ENCODE measurements at places on chromosomes 2 and 18.

DNA sequence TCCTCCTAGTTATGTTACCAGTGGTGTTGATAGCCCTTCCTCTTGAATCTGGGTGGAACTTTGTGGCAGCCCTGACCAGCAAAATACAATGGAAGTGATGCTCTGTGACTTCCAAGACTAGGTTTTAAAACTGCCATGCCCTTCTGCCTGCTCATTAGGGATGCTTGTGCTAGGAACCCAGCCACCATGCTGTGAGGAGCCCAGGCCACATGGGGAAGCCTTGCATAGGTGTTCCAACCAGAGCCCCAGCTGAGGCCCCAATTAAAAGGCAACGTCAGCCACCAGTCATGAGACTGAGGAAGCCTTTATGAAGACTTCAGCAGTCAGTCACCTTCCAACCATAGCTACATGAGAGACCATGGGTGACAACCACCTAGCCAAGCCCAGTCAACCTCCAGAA lies 14.0 kb upstream of the MAPRE2 start:
- DNase-seq = no peak

DNA sequence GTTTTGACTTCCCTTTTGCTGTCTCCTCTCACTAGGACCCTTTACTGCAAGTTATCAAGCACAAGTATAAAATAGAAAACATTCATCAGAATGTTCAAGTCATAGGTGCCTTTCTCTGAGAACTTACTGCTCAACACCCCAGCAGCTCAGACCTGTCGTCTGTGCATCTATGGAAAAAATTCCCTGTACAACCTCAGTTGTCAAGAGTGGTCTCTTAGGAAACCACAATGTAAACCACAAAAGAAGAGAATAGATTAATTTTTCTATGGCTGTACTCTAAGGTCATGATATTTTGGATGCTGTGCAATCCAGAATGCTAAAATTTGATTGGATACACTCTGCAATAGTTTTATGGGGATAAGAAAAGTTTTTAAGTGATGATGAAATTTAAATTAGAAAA lies 84.1 kb downstream of the RBMS1 start:
- no peak for DNase-seq

DNA sequence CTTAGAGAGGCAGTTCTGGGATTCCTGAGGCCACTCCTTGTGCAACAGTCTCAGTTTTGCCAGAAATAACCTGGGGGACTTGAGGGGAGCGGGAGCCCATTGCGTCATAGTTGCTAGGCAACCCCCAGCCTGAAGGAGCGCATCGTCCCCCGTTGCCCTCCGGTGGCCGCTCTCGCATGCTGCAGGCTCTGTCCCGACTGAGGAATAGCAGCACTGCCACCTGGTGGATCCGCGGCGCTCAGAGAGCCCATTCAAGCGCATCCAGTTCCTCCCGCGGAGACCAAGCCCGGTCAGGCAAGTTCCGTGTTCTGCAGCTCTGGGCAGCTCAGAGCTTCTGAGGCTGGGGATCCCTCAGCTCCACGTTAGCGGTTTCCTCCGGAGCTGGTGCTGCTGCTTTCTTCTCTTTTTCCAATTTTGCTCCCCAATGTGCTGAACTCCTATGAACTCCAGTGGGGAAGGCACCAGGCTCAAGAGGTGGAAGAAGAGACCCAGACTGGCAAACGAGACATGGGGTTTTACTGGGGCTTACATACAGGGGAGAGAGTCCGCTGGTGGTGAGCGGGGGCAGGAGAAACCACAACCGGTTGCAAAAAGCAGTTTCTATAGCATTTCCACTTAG lies 15.1 kb downstream of the SLC4A3 start:
- DNase-seq = peak; percentile 93

GRCh38 chr2:228901531-228901930 lies 369.6 kb downstream of the PID1 start:
- DNase-seq = no peak

- DNase-seq = no peak
Measured at GRCh38 chr2:201996006-201996405, 37.6 kb upstream of the FZD7 start.

DNA sequence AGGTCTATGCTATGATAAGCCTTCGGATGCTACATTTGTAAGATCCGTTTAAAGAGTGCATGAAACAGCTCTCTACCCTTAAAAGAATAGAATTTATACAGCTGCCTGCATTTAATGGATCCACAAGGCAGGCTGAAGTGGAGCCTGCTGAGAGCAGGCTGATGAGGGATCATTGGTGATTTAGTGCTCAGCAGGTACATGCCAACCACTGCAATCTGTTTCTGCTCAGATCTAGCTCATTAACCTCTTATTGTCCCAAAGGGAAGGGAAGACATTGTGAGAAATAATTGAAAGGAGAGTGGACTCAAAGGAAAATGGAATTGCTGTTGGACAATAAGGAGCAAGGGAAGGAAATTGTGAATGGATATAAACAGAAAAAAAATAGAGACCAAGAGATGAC lies 822.6 kb downstream of the TRIB2 start:
- no peak for DNase-seq

DNA sequence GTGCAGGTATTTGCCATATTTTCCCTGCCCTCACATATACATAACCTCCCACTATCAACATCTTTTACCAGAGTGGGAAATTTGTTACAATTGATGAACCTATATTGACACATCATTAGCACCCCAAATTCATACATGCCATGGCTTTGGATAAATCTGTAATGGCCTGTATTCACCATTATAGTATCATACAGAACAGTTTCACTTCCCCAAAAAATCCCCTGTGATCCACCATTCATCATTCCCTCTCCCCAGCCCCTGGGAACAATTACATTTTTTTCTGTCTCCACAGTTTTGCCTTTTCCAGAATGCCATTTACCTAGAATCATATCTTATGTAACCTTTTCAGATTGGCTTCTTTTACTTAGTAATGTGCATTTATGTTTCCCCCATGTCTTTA lies 494.5 kb downstream of the RNF144A start:
- no peak for DNase-seq

DNA sequence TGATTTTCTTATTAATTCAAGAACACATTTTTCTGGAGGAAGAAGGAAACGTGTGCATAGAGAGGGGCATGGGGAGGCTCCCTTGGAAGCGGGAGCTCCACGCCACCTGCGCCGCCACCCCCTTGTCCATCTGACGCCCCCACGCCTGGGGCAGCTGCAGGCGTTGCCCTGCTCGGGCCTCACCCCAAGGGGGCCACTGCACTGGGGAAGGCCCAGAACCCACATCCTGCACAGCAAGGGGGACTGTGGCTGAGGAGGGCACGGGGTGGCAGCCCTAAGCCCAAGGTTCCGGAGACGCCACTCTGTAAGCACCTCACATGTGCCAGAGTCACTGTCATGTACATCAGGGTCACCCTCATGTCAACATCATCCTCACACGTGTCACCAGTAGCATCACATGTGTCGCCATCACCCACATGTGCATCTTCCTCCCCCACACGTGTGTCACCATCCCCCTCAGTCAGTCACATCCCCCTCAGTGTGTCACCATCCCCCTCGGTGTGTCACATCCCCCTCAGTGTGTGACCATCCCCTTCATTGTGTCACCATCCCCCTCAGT lies 486.7 kb upstream of the SALL3 start:
- peak; percentile 7 for DNase-seq

DNA sequence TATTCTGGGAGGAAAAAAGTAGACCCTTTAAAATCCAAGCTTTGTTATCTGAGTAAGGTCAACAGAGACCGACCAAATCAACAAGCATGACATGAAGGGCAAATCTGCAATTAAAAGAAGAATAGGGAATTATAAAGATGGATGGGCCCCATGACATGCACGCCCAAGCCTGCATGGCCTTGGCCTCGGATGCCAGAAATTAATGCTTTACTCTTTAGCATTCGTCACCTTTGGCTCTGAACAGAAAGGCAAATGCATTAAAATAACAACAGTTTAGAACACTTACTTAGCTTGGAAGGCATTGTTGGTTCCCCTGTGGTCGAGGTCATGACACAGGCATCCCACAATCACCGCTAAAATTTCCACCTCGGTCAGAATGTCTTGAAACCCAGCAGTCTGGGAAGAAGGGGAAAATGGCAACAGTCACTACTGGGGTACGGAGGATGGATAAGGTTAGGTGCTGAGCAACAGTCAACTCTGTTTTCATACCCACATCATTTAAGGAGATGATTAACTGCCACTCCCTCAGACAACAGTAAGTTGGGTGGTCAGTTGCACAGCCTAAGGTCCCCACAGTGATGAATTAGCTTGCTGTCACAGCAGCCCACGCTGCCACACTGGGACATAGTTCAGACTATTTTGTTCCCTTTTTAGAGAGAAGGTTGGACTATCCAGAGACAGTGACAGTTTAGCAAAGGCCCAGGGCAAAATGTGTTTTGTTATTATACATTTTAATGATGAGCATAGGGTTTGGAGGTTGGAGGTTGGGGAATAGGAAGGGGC lies 319.1 kb downstream of the AGPS start:
- DNase-seq = no peak

GRCh38 chr18:55781481-55781957 lies 193.5 kb upstream of the TCF4 start:
- no peak for DNase-seq

- no peak for DNase-seq
Measured at GRCh38 chr2:138102664-138103063, 138.4 kb downstream of the HNMT start.

DNA sequence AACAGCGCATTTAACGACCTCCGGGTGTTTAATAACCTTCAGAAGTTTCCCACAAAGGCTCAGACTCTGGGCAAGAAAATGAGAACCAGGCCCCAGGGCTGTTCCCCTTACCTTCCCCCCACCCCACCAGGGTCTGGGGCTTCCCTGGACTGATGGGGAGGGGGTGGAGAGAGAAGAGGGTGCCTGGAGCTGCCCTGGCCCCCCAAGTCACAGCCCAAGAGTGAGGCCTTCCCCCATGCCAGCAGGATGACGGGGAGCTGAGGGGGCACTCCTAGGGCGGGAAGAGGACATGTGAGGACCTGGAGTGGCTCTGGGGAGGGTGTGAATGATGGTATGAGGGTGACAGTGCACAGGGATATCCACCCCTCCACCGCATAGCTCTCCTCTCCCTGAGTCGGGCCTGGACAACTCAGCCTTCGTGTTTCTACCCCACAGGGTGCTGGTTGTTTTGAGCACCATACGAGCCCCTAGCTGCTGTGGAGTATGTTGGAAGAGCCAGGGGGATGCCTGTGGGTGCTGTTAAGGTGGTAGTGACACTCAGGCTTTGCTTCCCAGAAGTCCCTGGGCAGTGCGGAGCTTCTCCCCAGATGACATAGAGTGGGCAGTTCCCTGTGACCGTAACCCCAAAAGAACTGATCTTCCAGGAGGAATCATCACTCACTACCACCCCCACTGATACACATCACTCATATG lies 3.9 kb downstream of the PKDCC start:
- DNase-seq = no peak

Measured in activated CD4-positive, alpha-beta T cell treated with anti-CD3 and anti-CD28 coated beads, Interleukin-2, amount 10 ng/mL, durations not matched to agents 7 days and 5 days (primary cell).